Upper lobe of left lung (tissue), 6 donors: ENCODE measurements at places on chromosomes 2 and 18. TPM values are rescaled to one million over a fixed set of nuclear protein-coding genes. Genes with fewer than 3 reads are reported as not detected.

CD8A gene
- 4.7 TPM for total RNA-seq

OXER1 gene
- 0.22 TPM for total RNA-seq

DNA sequence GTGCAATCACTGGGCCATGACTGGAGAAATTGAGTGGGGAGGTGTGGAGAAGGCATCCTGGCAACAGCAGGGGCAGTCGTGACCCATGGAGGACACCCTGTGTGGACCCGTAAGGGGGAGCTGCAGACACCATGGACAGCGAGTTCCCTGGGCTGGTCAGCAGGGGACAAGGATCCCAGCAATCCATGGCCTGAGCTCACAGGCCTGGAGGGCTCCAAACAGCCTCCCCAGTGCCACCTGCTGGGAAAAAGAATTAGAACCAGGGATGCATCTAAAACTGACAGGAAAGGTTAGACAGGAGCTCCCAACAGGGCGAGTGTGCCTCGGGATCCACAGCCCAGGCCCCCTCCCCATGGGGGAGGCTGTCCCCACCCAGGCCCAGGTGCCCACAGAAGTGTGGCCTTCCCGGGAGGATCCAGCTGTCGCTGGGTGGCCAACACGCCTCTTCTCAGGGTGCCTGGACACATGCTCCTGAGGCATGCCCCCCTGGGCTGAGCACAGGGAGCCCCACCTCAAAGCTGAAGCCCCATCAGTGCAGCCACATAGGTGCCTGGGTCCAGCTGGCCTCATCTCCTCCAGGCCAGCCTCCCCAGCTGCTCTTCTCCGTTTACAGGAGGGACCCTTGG is 20.5 kb upstream of the KIF1A start:
- peak; percentile 47 for DNase-seq

TTN gene
- total RNA-seq, result 119 TPM
